ENCODE measurements at places on chromosomes 3 and 15.

DNA sequence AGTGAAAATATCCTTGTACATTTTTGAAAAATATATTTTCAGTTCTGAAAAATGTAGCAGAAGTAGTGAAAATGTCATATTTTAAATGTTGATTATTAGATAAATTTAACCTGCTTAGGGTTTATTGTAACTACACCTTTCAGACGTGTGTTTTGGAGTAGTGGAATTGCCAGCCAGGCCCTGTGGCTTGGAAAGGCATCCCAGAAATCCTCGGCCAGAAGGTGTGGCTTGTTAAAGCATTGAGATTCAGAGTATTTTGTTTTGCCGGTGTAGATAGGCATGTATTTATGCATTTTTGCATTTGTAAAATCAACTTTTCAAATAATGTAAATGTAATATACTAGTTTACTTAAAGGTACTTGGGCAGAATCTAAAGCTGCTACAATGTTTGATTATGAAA is 7.0 kb downstream of the EBLN2 start:
- no peak for DNase-seq

DNA sequence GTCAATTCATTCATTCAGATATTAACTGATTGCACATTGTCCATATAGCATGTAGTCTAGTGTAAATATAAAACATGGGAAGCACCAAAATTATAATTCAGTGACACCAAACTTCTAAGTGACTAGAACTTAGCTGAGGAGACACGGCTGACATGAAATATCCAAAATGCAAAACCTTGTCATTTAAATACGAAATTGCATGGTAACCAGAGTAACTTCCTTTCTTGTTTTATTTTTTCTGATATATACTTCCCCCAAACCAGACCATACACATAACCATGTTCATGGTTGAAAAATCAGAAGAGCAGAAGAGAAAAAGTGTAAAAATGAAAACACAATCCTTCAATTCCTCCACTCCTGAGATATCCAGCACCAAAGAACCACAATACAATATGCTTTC is 38.0 kb downstream of the CBLB start:
- no peak for DNase-seq

DNA sequence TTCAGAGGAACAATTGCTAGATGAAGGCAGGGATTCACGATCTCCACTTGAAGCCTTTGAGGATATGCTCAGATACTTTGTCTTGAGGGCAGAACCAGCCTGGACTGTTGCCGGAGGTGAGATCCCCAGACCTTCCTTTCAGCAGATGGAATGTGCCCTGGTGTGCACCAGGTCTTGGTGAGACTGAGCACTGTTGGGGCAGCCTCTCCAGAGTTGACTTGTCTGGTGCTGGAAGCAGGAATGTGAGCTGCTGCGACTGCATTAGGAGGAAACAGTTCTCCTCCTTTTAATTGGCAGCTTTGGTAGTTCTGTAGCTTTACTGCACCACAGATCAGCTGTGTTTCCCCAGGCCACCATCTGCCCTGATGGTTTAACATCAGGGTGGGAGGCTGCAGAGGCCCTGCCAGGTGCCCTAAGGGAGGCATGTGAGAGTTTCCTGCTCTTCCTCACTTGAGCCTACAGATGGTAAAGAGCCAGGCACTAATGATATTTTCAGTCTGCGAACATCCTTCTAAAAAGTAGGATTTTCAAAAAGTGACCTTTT is 58.5 kb downstream of the CTDSPL start:
- DNase-seq = no peak

- peak; percentile 19 for DNase-seq
Measured at GRCh38 chr3:117762621-117763037, 1053.0 kb downstream of the TUSC7 start.

- DNase-seq = no peak
Measured at GRCh38 chr15:68318008-68318835, 40.7 kb downstream of the FEM1B start.

- DNase-seq = no peak
Measured at GRCh38 chr15:87734571-87735373, 521.8 kb downstream of the NTRK3 start.

- DNase-seq = no peak
Measured at GRCh38 chr15:27595211-27595610, 503.9 kb downstream of the OCA2 start.

GRCh38 chr3:22887664-22888291 is 315.3 kb upstream of the UBE2E2 start:
- DNase-seq = peak; percentile 40

Data from kidney (tissue), 22 donors.